ENCODE measurements at places on chromosomes 12 and 14.
A peak's percentile ranks its signal among the peaks of the same experiment; 100 is the strongest.

DNA sequence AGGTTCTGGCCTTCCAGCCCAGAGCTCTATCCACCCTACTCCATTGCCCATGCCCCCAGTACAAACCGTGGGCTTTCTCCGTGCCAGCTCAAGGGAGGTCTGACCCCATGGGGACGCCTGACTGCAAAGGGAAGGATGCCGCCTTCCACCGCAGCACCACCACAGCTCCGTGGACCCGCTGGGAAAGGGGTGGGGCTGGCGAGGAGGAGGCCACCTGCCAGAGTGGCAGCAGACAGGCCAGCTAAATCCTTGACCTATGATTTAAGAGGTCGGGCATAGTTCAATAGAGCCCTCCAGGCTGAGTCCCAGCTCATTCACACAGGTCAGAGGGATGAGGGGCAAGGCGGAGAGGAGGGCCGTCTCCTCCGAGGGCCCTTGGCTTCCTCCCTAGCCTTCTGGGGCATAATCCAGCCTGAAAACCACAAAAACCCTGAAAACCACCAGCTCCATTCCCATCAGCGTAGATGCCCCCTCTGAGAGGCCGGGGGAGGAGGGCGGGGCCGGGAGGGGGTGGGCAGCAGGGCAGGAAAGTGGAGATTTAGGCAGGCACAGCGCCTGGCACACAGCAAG, 14.9 kb upstream of the FIGNL2 start:
- DNase-seq = no peak

- DNase-seq = no peak
These were observed 77.4 kb upstream of the SAV1 start for GRCh38 chr14:50745401-50746058.

DNA sequence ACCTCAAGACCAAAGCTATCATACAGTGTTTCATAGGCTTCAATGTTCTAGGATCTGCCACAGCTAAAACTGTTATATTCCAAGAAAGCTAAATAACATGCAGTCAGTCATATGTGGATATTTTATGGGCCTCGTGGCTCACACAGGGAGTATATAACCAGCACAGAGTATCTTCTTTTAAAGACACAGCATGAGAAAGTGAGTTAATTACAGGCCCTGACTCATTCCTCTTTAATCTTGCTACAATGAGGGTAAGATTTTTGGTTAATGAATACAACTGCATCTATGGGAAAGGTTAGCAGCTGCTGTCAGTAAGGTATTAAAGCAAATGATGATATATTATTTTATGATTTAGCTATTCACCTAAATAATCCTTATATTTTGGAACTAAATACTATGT, 111.0 kb downstream of the TRAFD1 start:
- no peak for DNase-seq

GRCh38 chr12:22083167-22083566, 37.1 kb downstream of the CMAS start:
- no peak for DNase-seq

DNA sequence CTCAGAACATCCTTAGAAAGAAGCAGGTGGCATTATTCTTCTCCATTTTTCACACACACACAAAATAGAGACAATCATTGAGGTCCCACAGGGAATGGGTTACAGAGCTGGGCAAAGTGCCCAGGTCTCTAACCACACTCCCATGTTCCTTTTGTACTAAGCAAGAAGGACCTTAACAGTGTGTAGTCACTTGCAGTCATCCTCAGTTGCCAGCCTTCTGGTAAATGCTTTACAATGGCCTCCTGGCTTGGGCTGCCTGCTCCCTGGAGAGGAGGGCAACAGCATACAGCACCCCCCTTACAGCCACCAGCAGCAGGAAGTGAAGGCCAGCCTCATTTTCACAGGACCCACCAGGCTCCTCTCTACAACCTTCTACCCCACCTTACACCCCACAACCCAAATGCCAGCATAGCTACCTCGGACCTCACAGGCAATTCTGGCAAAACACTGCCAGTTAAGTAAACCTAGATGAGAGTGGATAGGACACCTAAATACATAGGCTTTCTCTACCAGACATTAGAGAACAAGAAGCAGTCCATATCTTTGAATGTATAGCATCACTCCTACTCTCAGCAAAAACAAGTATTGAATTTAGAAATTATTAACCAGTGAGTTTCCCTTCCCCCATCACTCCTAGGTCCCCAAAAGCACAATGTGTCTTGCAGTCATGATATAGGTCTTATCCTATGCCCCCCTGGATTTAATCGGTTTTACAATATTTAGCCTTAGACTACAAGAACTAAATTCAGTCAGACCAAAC, 88.1 kb downstream of the PPP2R5E start:
- no peak for DNase-seq

DNA sequence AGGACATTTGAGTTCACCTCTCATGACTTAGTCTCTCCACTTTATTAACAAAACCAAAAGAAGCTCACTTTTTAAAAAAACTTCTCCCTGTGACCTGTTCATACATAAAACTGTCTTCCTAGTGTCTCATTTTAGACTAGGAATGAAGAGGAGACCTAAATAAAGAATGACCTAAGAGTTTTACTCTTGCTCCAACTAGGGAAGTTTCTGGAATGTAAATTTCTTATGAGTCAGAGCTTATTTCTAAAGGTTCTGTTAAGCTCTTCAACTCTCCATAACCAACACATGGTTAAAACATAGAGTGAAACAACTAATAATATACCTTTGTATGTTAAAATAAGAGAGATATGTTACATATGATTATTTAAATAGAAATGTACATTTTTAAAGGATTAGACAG, 369.8 kb downstream of the EMP1 start:
- no peak for DNase-seq

DNA sequence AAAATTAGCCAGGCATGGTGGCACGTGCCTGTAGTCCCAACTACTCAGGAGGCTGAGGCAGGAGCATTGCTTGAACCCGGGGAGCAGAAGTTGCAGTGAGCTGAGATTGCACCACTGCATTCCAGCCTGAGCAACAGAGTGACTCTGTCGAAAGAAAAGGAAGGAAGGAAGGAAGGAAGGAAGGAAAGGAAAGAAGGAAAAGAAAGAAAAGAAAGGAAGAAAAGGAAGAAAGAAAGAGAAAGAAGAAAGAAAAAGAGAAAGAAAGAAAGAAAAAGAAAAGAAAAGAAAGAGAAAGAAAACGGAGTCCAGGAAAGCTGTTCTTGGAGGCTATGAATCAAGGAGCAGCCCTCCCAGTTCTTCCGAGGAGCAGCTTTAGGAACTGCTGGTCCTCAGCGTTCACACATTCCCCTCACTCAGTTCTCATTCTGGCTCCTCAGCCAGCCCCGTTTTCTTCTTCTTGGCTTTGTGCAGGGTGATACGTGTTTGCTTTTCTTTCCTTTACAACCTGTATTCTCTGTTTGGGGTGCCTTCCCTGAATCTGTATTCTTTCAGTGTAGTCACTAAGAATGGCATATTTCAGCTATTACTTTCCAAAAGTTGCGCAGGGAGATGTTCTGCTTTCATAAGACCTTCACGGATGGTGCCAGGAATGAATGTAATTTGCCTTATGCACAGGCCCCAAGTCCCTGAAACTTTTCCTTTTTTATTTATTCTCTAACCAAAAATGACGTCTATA, 12.2 kb downstream of the FBXL14 start:
- no peak for DNase-seq

- no peak for DNase-seq
These were observed 35.5 kb upstream of the RERG start for GRCh38 chr12:15256761-15257160.

DNA sequence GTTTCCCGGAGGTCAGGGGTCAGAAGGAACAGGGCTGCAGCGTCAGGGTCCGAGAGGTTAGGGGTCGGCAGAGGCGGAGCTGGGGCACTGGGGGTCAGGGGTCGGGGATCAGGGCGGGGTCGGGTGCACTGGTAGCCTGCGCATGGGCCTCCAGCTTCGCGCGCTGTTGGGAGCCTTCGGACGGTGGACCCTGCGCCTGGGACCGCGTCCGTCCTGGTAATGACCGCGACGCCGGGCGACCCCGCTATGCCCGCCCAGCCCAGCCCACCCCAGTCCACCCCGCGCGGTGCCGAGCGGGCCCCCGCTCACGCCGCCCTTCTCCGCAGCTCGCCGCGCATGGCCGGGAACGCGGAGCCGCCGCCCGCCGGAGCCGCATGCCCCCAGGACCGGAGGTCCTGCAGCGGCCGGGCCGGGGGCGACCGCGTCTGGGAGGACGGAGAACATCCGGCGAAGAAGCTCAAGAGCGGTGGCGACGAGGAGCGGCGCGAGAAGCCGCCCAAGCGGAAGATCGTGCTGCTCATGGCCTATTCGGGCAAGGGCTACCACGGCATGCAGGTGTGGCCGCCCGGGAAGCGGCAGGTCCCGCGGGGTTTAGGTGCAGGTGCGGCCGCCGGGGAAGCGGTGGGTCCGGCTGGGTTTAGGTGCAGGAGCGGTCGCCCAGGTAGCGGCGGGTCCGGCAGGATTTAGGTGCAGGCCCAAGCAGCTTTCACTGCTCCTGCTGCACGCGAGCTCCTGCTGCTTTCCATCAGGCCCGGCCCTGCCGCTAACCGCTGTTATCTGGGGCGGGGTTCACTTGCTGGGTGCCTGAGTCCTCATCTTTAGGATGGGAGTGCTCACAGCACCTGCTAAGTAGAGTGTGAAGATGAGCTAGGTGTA, 743 bp downstream of the PUS1 start:
- DNase-seq = no peak

DNA sequence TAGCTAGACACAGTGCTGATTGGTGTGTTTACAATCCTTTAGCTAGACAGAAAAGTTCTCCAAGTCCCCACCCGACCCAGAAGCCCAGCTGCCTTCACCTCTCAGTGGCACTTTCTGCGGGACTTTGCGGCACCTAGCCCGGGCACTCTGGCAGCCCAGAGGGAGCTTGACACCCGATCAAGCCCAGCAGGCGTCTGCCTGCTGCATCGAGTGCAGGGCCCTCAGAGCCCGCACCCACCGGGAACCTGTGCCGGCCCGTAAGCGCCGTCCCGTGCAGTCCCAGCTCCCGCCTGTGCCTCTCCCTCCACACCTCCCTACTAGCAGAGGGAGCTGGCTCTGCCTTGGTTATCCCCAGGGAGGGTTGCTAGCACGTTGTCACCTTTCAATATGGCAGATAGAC, 631.0 kb upstream of the STXBP6 start:
- no peak for DNase-seq

GRCh38 chr14:38158468-38158867, 49.2 kb upstream of the SSTR1 start:
- DNase-seq = peak; percentile 1

DNA sequence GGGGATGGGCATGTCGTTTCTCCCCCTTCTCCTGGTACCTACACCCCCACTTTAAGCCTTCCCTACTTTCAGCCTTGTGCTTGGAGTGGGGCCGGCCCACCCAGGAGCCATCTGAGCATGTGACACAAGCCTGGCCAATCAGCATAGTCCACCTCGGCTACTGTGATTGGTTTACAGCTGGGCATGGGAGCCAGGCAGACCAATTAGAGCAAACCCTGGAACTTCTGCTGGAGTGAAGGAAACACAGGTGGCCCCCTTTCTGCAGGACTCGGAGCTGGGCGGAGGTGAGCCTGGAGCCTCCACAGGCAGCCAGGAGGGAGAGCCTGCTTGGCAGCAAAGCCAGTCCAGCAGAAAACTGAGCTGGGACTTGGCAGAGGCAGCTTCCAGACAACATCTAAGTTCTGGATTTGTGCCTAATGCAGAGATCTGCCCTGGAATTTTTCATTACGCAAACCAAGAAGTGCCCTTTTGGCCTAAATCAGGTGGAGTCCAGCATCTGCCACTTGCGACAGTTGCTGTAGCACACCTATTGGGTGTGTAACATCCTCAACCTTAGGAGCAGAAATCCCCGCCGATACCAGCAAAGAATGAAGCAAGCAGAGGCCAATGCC, 59.5 kb downstream of the SCARB1 start:
- no peak for DNase-seq

- DNase-seq = no peak
These were observed 15.1 kb downstream of the CD9 start for GRCh38 chr12:6215120-6215807.

- DNase-seq = no peak
These were observed 43.8 kb upstream of the LTBP2 start for GRCh38 chr14:74655599-74656395.

DNA sequence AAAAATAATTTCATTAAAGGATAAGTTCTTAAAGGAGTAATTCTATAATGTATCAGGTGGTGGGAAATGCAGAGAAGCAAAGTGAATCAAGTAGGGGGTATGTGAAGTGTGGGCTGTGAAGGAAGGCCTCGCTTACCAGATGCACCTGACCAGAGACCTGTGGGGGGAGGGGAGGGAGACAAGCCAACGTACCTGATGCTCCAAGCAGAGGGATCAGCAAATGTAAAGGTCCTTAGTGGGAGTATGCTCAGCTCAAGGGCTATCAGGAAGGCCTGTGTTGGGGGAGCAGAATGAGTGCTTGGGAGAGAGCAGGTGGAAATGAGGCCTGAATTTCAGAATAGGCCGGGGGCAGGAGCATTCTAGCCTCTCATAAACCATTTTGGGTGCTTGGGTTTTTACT, 57.1 kb downstream of the ANO4 start:
- DNase-seq = no peak

GRCh38 chr14:63477556-63477955, 65.6 kb downstream of the PPP2R5E start:
- no peak for DNase-seq

DNA sequence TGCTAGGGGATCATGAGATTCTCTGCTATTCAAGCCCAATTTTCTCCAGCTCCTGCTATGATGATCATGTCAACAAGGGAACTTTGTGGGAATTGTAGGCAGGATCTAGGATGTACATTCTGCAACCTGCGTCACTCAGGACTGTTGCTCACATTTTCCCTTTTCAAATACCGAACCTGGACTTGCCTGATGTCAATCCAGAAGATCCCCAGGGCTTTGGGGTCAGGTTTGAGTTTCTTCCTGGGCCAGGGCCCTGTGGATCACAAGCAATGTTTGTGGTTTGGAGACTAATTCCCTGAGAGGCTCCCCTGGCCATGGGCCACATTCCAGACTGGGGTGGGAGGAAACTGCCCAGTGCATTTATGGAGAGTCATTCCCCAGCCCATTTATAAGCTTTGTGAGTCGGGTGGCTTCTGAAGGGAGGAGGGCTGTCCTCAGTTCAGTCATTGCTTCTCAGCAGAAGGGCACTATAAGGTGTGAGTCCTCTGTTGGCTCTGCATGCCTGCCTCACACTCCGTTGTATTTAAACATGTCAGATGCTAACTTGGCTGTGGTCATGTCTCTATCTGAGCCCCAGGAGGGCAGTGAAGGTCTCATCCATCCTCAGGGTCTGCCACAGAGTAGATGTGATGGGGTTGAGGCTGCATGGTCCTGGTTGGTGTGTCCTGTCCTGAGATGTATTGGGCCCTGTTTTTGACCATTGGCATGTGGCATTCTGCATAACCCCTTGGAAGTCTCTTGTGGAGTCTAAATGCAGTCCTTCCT, 6.5 kb downstream of the KRT86 start:
- DNase-seq = no peak

- no peak for DNase-seq
These were observed 37.2 kb downstream of the DPF3 start for GRCh38 chr14:72856530-72857266.
